Choroid plexus epithelial cell (primary cell): ENCODE measurements at places on chromosomes 13 and 19.
A peak's percentile ranks its signal among the peaks of the same experiment; 100 is the strongest.

DNA sequence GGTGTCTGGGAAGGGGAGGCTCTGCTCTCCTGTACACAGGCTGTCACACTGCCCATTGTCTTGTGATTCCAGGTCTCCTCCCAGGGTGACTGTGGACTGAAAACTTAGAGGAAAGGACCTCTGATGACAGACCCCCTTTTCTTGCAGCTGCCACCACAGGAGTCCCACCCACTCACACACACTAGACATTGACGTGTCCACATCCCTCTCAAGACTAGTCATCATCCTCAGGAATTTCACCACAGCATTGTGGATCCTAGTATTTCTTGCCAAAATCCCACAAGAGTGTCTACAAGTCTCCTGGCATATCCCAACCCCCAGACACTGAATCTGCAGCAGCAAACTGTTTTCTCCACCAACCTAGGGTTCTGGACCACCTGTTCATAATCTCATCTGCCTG, 5.3 kb downstream of the ZNF85 start:
- peak; percentile 70 for DNase-seq

DNA sequence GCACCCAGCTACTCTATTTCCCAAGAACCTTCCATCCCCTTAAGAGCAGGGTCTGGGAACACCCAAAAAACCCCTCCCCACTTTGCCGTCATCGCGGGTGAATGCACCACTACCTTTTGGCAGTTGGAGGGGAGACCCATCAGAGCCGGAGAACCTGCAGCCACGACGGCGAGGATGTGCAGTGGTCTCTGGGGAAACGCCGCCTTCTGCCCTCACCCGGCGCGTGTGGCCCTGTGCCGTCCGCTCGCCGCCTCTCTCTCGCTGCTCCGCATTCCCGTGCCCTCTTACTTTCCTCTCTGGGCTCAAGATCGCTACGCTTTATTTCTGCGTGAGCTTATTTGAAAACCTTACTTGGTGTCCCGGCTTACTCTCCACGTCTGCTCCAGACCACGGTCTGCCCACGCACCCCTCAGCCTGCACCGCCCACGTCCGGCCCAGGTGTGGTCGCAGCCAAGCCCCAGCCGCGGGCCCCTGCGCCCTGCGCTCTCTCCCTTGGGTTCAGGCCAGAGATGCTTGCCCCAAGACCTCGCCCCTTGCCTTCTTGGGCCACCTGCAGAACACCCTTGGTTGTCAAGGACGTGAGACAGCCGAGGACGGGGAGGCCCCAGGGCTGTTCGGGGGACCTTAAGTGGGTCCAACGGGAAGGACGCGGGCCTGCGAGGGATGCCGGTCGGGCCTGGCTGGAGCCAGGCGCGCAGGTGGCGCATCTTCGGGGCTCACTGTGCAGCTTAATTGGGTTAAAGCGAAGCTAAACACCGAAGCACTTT, 2.0 kb upstream of the MAB21L1 start:
- DNase-seq = no peak

DNA sequence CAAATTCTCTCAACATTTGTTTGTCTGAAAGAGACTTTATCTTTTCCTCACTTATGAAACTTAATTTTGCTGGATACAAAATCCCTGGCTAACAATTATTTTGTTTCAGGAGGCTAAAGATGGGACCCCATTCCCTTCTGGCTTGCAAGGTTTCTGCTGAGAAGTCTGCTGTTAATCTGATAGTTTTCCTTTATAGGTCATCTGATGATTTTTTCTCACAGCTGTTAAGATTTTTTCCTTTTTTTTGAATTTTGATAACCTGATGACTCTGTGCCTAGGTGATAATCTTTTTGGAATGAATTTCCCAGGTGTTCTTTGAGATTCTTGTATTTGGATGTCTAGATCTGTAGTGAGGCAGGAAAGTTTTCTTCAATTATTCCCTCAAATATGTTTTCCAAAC, 2661.4 kb downstream of the PCDH9 start:
- DNase-seq = no peak

DNA sequence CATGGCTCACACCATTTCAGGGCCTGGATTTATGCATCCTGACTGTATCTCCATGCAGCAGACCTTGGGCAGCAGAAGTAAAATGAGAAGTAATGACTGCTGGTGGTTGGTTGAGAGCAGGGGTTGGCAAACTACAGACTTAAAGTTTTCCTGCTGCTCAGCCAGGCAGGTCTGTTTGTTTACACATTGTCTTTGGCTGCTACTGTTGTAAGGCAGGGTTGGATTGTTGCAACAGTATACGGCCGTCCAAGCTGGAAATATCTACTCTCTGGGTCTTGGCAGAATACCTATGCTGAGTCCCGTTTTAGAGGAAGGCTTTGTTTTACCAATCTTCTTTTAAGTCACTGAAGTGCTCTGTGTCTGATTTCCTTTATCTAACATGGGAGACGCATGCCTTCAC, 13.5 kb downstream of the SNRNP70 start:
- DNase-seq = no peak

DNA sequence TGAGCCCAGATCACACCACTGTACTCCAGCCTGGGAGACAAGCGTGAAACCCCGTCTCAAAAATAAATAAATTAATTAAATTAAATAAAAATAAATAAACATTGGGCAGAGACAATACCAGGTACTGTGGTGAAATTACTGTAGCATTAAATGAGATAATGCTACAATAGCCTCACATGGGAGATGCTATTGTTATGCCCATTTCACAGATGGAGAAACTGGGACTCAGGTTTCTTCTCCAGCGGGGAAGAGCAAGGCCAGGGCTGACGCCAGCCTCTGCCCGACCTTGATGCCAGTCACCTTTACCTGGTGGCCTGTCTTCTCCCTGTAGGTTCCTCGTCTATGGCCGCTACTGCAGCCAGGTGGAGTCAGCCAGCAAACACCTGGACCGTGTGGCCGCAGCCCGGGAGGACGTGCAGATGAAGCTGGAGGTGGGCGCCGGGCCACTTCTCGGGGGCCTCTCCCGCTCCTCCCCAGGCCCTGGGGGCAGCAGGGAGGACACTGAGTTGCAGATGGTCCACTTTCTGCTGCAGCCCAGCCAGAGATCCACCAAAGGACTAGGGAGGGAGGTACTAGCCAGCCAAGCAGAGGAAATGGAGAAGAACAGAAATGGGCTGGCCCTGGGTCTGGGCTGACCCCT, 53.9 kb downstream of the VAV1 start:
- DNase-seq = no peak

DNA sequence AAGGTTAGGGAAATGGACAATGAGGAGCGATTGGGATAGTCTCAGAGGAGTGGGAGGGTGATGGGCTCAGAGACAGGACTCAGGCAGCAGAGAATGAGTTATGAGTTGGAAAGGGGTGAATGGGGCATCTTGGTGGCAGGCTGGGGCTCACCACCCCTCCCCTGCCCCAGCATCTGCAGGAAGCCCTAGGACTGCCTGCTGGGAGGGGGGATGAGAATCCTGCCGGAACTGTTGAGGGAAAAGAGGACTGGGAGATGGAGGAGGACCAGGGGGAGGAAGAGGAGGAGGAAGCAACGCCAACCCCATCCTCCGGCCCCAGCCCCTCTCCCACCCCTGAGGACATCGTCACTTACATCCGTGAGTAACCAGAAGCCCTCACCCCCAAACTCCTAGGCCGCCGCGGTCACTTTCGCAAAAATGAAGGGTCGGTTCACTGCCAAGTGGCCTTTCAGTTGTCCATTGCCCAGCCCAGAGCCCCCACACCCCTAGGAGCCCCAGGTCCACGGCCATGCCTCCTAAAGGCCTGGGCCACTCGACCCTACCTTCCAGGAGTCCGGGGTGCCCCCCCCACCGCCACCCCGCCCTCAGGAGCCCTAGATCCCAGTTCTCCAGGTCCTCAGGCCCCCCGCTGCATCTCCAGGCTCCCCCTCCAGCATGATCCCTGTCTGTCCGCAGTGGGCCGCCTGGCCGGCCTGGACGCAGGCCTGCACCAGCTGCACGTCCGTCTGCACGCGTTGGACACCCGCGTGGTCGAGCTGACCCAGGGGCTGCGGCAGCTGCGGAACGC, 764 bp downstream of the CLEC11A start:
- DNase-seq = no peak

- DNase-seq = no peak
Measured at GRCh38 chr19:6034512-6034911, 56.6 kb upstream of the RANBP3 start.

- peak; percentile 64 for DNase-seq
Measured at GRCh38 chr13:36428086-36428485, 4.2 kb upstream of the CCNA1 start.

GRCh38 chr13:23790577-23791170, 98.5 kb downstream of the MIPEP start:
- peak; percentile 95 for DNase-seq

DNA sequence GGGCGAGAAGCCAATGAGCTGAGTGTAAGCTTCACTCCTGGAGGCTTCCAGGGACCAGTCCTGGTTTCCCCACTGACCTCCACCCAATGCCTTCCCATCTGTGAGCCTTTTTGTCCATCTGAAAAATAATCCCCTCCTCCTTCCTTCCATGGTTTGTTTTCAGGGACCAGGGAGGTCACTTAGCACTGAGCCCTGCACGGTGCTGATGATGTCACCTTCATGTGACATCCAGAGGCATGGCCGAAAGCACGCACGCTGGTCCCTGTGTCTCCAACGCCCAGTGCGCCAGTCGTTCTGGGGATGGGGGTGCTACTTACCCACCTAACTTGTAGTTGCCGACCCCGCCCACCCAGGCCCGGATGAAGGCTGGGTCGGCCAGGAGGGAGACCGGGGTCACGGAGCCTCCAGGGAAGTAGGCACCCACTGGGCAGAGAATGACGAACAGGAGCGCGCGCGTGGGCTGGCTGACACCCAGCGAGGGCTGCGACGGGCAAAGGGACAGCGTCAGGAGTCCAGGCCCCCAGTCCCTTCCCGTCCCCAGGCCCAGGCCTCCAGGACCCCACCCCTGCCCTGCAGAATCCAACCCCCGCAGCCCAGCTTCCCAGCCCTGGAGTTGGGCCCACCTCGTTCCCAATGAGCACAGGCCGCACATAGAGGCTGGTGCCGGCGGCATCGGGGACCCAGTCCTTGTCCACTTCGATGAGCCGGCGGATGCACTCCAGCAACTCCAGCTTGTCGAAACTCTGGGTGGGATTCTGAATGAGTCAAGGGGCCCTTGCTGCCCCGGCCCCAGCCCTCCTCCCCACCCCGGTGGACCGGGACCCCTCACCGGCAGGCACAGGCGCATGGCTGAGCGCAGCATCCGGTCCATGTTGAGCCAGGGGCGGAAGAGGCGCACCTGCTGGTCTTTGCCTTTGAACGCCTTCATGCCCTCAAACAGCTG, 11.2 kb downstream of the BCAT2 start:
- DNase-seq = peak; percentile 15

DNA sequence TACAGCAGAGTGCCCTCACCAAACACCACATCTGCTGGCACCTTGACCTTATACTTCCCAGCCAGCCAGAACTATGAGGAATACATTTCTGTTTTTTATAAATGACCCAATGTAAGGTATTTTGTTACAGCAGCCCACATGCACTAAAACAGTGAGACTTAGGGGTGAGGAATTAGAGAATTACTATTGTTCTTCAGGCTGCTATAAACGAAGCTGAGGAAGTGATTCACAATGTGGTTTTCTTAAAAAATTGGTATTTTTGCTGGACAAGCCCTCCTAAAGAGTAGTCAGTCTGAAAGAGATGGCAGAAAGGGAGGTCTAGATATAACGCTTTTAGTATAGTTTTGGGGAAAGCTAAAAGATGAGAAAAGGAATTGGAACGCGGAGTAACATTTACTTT, 101.0 kb downstream of the SLITRK6 start:
- no peak for DNase-seq

- peak; percentile 62 for DNase-seq
Measured at GRCh38 chr13:46134961-46135522, 30.2 kb upstream of the CPB2 start.

DNA sequence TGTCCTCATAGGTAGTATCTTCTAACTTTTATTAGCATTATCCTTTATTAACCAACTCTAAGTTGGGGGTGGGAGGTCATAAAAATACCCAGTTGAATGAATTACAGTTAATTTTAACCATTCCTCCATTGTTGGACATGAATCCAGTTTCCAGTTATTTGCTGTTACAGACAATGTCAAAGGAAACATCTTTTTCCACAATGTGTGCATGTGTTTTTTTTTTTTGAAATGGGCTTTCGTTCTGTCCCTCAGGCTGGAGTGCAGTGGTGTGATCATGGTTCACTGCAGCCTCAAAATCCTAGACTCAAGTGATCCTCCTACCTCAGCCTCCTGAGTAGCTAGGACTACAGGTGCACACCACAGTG, 32.0 kb downstream of the KLF5 start:
- DNase-seq = no peak

- no peak for DNase-seq
Measured at GRCh38 chr13:42279080-42279479, 7.1 kb downstream of the AKAP11 start.

DNA sequence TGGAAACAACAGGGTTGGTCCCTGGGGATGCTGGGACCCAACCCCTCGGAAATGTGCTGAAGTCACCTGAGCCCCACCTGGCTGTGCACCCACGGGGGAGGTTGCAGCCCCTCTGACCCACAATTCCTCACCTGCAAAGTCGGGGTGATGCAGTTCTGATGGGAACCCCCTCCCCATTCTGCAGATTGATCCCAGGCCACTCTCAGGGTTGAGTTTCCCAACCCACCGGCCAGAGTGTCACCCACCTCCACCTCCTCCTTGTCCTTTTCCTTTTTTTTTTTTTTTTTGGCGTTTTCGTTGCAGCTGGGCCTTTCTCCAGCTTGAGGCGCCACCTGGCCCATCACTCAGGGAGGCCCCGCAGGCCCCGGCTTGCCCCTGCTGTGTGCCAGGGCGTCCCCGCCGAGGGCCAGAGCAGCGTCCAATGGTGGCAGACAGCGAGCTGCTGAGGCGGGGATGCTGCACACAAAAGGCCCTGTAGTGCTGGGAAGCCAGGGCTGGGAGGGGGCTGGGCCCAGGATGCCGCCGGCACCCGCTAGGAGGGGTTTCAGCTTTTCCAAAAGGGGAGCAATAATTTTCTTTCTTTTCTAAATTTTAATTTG, 4.6 kb downstream of the PIK3R2 start:
- DNase-seq = no peak

- peak; percentile 49 for DNase-seq
Measured at GRCh38 chr13:30862707-30863106, 43.4 kb upstream of the MEDAG start.

DNA sequence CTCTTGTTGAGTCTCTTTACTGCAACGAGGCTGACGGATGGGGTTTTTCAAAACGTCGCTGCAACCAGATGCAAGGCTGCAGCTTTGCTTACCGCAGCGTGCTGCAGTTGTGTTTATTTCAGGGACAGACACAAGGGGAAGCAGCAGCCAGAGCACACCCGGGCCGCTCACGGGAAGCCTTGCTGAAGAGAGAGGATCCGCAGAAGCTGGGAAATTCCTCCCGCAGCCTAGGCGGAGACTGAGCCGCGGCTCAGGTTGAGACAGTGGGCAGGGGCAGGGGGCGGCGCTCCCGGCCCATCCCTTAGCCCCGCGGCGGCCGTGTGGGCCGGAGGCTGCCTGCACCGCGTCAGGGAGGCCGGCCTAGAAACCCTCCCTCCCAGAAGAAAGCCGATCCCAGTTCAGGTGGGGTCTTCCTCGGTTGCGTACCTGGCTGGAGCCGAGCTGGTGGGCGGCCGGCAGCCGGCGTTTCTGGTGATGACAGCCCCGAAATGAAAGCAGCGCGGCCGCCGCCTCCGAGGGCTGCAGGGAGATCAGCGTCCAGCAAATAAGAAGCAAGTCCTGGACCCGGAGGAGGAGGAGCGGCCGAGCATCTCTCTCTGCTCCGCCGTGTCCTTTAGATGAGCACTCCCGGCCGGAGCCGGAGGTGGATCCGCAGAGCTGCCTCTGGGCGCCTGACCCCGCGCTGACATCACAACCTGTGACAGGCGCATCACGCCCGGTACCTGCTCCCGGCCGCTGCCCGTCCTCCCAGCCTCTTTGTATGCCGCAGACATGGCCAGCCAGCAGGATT, at the start of gene FRY:
Gene FRY, plus strand, starts transcription at position 750 of the 790 bp plus-strand sequence. Its CDS starts 22 bp downstream, at position 772.
- peak; percentile 68 for DNase-seq
